T-helper 17 cell (primary cell): ENCODE measurements at places on chromosomes 7 and 10. TPM values are rescaled to one million over a fixed set of nuclear protein-coding genes. Genes with fewer than 3 reads are reported as not detected.

The GBX1 gene
- not detected for total RNA-seq

The FXYD4 gene
- not detected for total RNA-seq

The DIP2C gene
- 6.0 TPM for total RNA-seq

The GRM3 gene
- total RNA-seq, result not detected

The PARP12 gene
- total RNA-seq, result 134 TPM

The PLEKHS1 gene
- 0.13 TPM for total RNA-seq

The HOXA10 gene
- total RNA-seq, result not detected

The BUB3 gene
- 111 TPM for total RNA-seq

The AKR1D1 gene
- not detected for total RNA-seq

The KAZALD1 gene
- total RNA-seq, result not detected

The KCNK18 gene
- total RNA-seq, result not detected

The NKX2-3 gene
- total RNA-seq, result not detected

The CTBP2 gene
- 1.5 TPM for total RNA-seq

DNA sequence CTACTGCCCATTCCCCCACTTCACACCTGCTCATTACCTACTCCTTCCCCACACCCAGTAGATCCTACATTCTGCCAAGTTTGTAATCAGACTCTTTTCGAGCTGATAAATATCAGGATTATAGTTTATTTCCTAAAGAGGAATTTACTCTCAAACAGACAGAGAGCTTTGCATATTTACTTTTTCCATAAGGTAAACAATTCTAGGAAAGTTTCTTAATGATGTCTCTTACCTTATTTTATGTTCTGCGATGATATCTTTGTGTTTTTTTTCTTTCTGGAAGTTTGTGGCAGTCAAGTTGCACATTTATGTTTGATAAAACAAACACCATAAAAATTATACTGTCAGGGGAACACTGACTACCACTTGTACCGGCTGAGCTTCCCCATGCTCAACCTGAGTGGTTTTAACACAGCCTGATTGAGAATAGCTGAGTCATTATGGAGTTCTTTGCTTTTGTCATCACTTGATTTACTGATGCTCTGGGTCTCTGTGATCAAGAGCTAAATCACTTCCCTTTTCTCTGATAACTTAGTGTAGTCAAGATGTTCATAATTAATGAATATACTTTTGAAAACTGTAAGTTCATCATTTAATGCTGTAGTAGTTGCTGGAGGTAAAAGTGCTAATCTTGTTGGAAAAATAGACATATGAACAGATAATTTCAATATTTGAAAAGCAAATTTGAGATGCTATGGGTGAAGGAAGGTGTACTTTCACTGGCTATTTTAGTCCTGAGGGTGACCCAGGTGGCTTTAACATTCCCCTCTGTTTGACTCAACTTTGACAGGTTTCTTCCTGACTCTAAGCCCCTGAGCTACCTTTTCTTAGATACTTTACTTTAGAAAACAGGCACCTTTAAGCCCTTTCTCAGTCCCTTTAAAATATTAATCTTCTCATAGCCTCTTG lies 1034.5 kb upstream of the LRRTM3 start:
- no peaks in the 10 kb centered on the region for H3K36me3 ChIP-seq
- H3K4me3 ChIP-seq, result no peak overlapping the region
- H3K27ac ChIP-seq, result no peak overlapping the region
- H3K27me3 ChIP-seq, result no peaks in the 10 kb centered on the region
- H3K4me1 ChIP-seq, result peaks cover 2% of the 10 kb centered on the region

- no peaks in the 10 kb centered on the region for H3K36me3 ChIP-seq
- H3K4me1 ChIP-seq, result no peaks in the 10 kb centered on the region
- H3K27ac ChIP-seq, result no peak overlapping the region
- H3K4me3 ChIP-seq, result no peak overlapping the region
- no peak for DNase-seq
- no peaks in the 10 kb centered on the region for H3K27me3 ChIP-seq
Measured at GRCh38 chr7:70042533-70042932, 444.3 kb downstream of the AUTS2 start.

GRCh38 chr10:71575451-71575850 lies 144.1 kb downstream of the C10orf105 start:
- no peaks in the 10 kb centered on the region for H3K36me3 ChIP-seq
- no peak overlapping the region for H3K4me3 ChIP-seq
- peaks cover 3% of the 10 kb centered on the region for H3K4me1 ChIP-seq

- no peak overlapping the region for H3K27ac ChIP-seq
- H3K36me3 ChIP-seq, result peaks cover 15% of the 10 kb centered on the region
- peaks cover 45% of the 10 kb centered on the region for H3K4me1 ChIP-seq
- no peak for DNase-seq
- H3K4me3 ChIP-seq, result no peak overlapping the region
- H3K27me3 ChIP-seq, result no peaks in the 10 kb centered on the region
Measured at GRCh38 chr7:105682341-105683060, 101.2 kb upstream of the EFCAB10 start.

DNA sequence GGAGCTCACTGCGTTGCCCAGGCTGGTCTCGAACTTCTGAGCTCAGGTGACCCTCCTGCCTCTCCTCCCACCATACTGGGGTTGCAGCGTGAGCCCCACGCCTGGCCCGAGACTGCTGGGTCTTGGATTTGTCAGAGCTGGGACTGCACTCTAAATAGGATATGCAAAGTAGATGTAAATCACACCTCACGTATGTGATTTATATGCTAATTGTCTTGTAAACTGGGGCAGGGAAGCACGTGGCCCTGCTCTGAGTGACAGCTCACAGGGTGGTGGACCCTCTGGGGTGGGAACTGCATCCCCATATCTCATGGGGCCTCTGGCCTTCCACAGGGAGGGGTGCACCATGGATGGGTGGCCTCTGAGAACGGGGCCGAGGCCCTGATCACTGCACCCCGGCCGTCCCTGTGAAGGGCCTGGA lies 34.1 kb downstream of the GET4 start:
- H3K4me1 ChIP-seq, result peaks cover 9% of the 10 kb centered on the region
- H3K36me3 ChIP-seq, result no peaks in the 10 kb centered on the region
- no peak overlapping the region for H3K27ac ChIP-seq
- no peak for DNase-seq

DNA sequence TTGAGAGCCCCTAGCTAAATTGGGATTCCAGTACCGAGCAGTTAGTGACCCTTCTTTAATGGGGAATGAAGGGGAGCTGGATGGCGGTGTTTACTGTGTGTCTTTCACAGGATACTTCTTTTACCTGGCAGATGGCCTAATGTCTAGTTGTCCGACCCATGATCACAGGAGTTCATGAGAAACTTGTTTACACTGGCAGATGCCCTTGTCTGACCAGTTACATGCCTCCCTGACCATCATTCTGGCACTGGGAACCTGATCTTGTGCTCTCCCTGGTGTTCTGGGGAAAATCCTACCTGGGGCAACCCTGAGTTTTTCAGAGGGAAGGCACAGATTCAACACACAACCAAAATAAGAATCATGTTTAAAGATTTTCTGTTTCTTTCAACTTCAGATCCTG lies 120.1 kb upstream of the SLC13A1 start:
- DNase-seq, result no peak
- no peaks in the 10 kb centered on the region for H3K27me3 ChIP-seq
- no peak overlapping the region for H3K27ac ChIP-seq

DNA sequence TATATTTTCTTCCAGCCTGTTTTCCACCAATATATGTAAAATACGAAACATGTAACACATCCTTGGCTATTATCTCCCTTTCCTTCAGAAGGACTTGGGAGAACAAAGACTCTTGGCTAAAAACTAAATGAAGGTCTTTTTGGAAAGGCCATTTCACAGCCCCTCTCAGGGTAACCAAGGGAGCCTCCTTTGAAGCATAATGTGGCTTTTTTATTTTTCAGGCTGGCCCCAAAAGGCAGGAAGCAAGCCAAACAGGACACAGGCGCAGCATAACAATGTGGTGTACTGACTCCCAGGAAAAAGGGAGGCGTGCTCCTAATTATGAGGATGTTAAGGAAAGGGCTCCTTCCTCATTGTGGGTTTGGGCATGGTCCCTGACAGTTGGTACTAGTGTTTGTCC lies 30.3 kb upstream of the CCSER2 start:
- no peak overlapping the region for H3K27ac ChIP-seq
- peaks cover 2% of the 10 kb centered on the region for H3K36me3 ChIP-seq
- peaks cover 11% of the 10 kb centered on the region for H3K27me3 ChIP-seq
- no peaks in the 10 kb centered on the region for H3K4me1 ChIP-seq
- no peak for DNase-seq

GRCh38 chr7:18177129-18177814 lies 149.6 kb upstream of the PRPS1L1 start:
- no peaks in the 10 kb centered on the region for H3K36me3 ChIP-seq
- H3K27me3 ChIP-seq, result peaks cover 8% of the 10 kb centered on the region
- DNase-seq, result no peak
- H3K4me3 ChIP-seq, result no peak overlapping the region
- H3K27ac ChIP-seq, result no peak overlapping the region

DNA sequence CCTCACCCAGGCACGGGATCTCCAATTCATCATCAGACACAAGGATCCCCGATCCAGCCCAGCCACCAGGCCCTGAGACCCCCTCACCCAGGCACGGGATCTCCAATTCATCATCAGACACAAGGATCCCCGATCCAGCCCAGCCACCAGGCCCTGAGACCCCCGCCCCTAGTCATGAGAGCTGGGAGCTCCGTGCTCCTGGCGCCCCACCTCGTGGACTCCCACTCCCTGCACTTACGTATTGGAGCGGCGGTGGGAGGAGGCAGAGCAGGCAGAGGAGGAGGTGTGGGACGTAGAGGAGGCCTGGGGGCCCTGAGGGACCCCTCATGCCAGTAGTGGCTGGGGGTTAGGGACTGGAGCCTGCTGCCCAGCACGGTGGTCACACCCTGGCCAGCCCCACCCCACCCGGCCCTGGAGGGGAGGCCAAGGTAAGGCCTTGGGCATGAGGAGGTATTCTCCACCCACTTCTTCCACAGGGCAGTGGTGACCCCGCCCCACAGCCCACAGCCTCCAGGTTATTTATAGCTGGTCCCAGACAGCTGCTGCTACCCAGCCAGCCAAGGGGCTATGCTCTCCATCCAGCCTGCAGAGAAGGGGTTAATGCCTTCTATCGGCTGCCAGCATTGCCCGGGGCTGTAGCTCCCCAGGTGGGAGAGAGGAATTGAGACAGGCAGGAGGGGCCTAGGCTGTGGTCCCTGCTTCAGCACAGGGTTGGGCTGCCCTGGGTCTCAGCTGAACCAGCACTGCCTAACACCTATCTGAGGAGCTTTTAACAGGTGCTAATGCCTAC lies 17.6 kb upstream of the CRHR2 start:
- no peaks in the 10 kb centered on the region for H3K27me3 ChIP-seq
- no peaks in the 10 kb centered on the region for H3K36me3 ChIP-seq
- peak overlapping the region; percentile 45 for H3K4me3 ChIP-seq
- H3K4me1 ChIP-seq, result peaks cover 19% of the 10 kb centered on the region
- DNase-seq, result no peak

GRCh38 chr7:43439631-43440401 lies 143.1 kb upstream of the STK17A start:
- H3K4me1 ChIP-seq, result peaks cover 2% of the 10 kb centered on the region
- H3K27me3 ChIP-seq, result peaks cover 24% of the 10 kb centered on the region
- H3K36me3 ChIP-seq, result no peaks in the 10 kb centered on the region
- H3K27ac ChIP-seq, result no peak overlapping the region

- H3K36me3 ChIP-seq, result peaks cover 3% of the 10 kb centered on the region
- H3K4me1 ChIP-seq, result peaks cover 10% of the 10 kb centered on the region
- H3K27ac ChIP-seq, result no peak overlapping the region
- no peak for DNase-seq
Measured at GRCh38 chr10:5606321-5606720, 60.1 kb downstream of the ASB13 start.

GRCh38 chr10:126013489-126014281 lies 117.3 kb downstream of the FANK1 start:
- no peak for DNase-seq
- H3K27me3 ChIP-seq, result peaks cover 15% of the 10 kb centered on the region
- peaks cover 3% of the 10 kb centered on the region for H3K4me1 ChIP-seq
- no peak overlapping the region for H3K4me3 ChIP-seq
- H3K27ac ChIP-seq, result no peak overlapping the region

DNA sequence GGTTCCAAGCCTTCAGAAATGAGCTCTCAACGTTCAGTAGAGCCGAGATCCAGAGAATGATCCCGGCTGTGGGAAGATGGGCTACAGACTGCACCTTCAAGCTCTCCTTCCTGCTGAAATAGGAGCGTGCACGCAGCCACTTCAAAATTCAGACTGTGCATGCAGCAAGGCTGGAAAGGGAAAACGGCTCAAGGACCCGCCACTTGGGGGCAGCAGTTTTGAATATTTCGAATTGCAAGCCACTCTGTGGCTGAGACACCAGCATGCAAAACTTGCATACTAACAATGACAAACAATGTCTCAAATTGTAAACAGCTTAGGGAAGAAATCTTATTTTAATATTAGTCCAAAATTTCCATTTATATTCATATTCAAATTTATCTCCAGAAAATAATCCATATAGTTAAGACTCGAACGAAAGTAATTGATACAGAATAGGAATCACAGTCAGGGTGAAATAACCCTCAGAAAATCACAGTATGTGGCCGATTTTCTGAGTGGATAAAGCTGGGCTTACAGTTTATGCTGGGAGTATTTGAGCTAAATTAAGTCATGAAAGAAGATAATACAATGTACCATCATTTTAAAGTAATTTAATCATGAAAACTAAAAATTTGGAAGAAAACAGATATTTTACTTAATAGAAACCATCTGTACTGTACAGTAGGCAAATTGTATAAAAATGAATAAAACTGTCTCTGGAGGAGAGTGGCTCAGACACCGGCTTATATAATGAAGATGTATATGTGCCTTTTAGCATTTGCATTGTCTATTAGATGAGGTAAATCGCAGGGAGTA lies 137.9 kb upstream of the MKI67 start:
- H3K4me3 ChIP-seq, result no peak overlapping the region
- H3K27me3 ChIP-seq, result peaks cover 60% of the 10 kb centered on the region
- DNase-seq, result peak; percentile 23
- H3K4me1 ChIP-seq, result peaks cover 8% of the 10 kb centered on the region

GRCh38 chr10:124180947-124181549 lies 87.7 kb upstream of the CHST15 start:
- DNase-seq, result no peak
- H3K4me3 ChIP-seq, result no peak overlapping the region
- peaks cover 2% of the 10 kb centered on the region for H3K4me1 ChIP-seq
- no peak overlapping the region for H3K27ac ChIP-seq
- no peaks in the 10 kb centered on the region for H3K36me3 ChIP-seq
- H3K27me3 ChIP-seq, result peaks cover 14% of the 10 kb centered on the region

GRCh38 chr10:31918671-31919409 lies 9.8 kb downstream of the ARHGAP12 start:
- H3K4me1 ChIP-seq, result peaks cover 31% of the 10 kb centered on the region
- peaks cover 3% of the 10 kb centered on the region for H3K36me3 ChIP-seq
- no peaks in the 10 kb centered on the region for H3K27me3 ChIP-seq

GRCh38 chr10:61899069-61899531 lies 2.4 kb upstream of the ARID5B start:
- peaks cover 33% of the 10 kb centered on the region for H3K4me1 ChIP-seq
- peaks cover 4% of the 10 kb centered on the region for H3K36me3 ChIP-seq
- H3K27me3 ChIP-seq, result no peaks in the 10 kb centered on the region
- H3K4me3 ChIP-seq, result peak overlapping the region; percentile 93
